Transverse colon (tissue), 4 donors: ENCODE measurements at places on chromosomes 3 and 15. TPM values are rescaled to one million over a fixed set of nuclear protein-coding genes. Genes with fewer than 3 reads are reported as not detected.

- no peak for DNase-seq
Measured at GRCh38 chr3:179902061-179902460, 134.7 kb downstream of the PEX5L start.

DNA sequence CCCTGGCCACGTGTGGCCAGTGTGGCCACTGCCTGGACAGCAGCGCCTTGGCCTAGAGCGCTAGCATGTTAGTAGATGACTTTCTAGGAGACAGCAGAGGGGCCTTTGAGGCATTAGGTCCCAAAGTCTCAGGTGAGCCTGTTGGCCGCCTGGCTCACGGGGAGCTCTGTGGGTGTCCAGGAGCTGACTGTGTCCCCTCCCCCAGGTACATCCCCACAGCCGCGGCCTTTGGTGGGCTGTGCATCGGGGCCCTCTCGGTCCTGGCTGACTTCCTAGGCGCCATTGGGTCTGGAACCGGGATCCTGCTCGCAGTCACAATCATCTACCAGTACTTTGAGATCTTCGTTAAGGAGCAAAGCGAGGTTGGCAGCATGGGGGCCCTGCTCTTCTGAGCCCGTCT lies 17.0 kb downstream of the SEC61A1 start:
- no peak for DNase-seq

- DNase-seq, result no peak
Measured at GRCh38 chr3:69542089-69542804, 156.4 kb upstream of the FRMD4B start.

- peak; percentile 50 for DNase-seq
Measured at GRCh38 chr3:193564012-193564411, 9.3 kb upstream of the ATP13A4 start.

The CHRM5 gene
- total RNA-seq, result not detected
